ENCODE measurements at places on chromosomes 4 and X.

DNA sequence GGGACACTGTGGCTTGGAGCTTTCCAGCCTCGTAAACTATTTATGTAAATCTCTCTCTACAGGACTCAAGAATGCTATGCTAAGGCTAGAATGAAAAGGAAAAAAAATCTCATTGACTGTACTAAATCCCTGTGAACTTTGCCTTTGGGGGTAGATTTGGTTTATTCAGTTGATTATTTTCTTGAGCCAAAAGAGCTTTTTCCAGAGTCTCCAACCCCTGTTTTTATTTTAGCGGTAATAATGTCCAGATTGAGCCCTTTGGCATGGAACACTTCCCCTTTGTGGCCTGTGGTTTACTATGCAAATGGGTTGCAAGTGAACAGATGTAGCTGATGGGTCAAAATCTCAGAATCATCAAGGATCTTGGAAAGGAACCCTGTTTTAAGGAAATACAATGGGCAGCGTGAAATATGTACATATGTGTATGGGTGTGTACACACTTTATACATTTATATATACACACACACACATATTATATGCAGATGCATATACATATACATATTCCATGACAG, 72.9 kb downstream of the FAM9B start:
- no peak for DNase-seq

DNA sequence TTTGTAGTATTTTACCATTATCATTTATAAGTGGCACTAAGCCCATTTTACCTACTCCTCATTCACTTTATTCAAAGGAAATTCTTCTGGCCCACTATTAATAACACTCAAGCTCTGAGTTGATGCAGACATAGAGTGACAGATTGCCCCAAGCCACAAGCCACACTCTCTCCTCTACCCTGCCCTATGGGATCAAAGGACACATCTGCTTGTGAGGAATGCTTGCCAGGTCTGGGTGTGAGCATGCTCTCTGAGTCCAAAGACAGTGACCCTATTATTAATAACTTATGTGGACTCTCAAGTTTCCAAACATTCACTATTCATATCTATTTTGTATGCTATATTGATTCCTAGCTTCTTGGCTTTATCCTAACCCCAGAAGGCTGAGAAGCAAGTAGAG, 18.5 kb downstream of the ETNPPL start:
- DNase-seq = no peak

DNA sequence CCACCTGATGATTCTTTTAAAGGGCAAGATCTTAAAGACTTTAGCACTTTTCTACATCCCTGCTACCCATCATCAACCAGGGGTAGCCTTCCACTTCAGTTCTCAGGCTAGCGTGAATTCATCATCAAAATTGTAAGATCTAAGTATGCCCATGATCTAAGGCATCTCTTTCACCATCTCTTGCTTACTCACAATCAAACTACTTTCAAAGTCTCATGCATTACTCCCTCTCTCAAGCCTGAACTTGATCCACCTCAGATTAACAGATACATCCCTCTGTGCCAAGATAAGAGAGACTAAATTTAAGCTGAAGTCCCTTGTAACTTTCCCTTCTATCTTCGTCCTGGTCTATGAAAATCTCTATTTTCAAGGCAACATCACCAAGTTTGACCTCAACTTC, 62.8 kb downstream of the DHX15 start:
- no peak for DNase-seq

DNA sequence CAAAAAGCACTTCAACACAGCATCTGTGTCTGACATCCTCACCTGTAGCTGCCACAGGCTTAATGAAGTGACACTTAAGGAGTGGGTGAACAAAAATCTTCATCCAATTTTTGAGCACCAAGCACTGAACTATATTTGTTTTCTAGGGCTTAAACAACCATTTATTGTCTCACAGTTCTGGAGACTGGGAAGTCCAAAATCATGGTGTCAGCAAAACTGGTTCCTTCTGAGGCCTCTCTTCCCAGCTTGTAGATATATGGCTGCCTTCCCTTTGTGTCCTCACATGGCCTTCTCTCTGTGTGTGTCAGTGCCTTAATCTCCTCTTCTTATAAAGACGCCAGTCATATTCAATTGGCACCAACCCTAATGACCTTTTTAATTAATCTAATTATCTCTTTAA, 189.2 kb upstream of the CLNK start:
- no peak for DNase-seq

- no peak for DNase-seq
Measured at GRCh38 chr4:185792384-185793115, 19.4 kb downstream of the SORBS2 start.

GRCh38 chr4:112321776-112322684, 24.9 kb downstream of the ALPK1 start:
- DNase-seq = peak; percentile 85

GRCh38 chr4:26670903-26671537, 87.1 kb downstream of the TBC1D19 start:
- no peak for DNase-seq

DNA sequence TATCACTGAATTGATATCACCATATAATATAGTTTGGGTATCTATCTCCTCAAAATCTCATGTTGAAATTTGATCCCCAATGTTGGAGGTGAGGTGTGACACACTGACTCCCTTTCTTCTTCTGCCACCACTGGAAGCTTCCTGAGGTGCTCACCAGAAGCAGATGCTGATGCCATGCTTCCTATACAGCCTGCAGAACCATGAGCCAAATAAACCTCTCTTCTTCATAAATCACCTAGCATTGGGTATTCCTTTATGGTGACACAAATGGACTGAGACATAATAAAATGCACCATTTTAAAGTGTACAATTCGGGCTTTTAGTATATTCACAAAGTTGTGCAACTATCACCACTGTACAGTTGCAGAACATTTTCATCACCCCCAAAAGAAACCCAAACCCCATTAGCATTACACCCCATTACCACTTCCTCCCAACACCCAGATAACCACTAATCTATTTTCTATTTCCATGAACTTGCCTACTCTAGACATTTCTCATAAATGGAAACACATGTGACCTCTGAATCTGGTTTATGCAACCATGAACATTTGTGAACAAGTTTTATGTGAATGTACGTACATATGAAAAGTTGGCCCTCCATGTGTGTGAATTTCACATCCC, 148.9 kb downstream of the OPHN1 start:
- no peak for DNase-seq

DNA sequence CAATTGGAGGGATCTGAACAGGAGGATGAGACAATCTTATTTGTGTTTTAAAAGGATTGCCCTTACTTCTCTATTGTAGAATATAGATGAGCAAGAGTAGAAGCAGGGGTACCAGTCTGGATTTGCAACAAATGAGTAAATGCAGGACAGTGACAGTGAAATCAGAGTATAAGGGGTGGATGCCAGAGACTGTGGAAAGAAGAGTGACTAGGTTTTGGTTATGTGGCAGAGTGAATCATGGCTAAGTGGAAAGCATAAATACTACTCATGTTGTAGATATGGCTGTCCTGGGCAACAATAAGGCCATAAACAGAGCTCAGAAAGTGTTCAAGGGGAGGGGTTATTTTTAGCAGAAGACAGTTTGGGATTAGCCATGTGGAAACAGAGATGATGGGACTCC, 6.0 kb upstream of the VSIG4 start:
- DNase-seq = no peak

- DNase-seq = no peak
Measured at GRCh38 chr4:150543042-150543441, 38.9 kb upstream of the MAB21L2 start.
